Stimulated activated naive CD8-positive, alpha-beta T cell treated with anti-CD3 and anti-CD28 coated beads, Interleukin-15, Interleukin-2, amounts not matched to agents 100 U/mL and 50 U/mL, for 24 hours (primary cell): ENCODE measurements at places on chromosomes 6 and 20.

- DNase-seq: no peak
Measured at GRCh38 chr6:148757944-148758480, 11.2 kb downstream of the UST start.

DNA sequence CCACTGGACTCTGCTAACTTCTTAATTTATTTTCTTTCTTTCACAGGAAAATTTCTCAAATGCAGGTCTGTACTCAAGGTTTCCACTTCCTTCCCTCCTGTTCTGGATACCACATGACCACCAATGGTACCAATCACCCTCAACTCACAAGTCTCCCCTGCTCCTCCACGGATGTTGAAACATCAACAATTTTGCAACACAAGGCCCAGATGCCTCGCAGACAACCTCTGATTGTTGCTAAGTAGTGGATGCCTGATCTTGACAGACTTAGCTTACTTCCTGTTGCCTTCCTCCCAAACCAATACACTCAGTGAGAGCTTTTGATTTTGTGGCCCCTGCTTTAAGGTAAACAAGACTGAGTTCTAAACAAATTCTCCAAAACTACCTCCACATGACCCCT is 146.6 kb downstream of the FRK start:
- no peak for DNase-seq

DNA sequence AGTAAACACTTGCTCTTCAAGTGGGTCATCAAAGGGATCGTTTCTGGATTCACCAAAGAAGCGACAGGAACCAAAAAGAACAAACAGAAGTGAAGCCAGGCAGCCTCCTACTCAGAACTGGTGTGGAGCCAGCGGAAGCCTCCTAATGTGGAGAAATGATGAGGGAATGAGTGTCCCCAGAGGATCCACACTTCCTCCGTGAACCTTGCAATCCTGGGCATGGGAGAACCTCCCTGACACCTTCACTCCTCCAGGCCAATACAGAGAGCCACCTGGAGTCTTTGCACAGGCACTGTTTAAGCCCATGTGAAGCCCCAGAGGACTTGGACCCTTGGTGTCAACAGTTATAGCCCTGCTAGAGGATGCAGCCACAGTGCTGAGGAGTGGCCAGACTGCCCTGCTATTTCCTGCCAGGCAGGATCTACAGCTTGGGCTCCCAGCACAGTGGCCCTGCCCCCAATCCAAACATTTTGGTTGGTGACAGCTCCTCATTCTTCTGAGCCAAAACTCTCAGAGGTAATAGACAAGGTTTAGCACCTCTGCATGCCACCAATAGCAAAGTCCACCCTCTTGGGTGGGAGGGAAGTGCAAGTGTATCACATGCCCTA is 23.2 kb upstream of the SERINC1 start:
- no peak for DNase-seq

- DNase-seq: no peak
Measured at GRCh38 chr6:82712826-82713225, 349.2 kb downstream of the TPBG start.
